M059J (cell line): ENCODE measurements at places on chromosomes 13 and 19.

GRCh38 chr19:8988204-8988603 lies 22.0 kb downstream of the MUC16 start:
- DNase-seq, result no peak

- no peak for DNase-seq
These were observed 17.5 kb downstream of the ZC3H13 start for GRCh38 chr13:46035066-46035465.

DNA sequence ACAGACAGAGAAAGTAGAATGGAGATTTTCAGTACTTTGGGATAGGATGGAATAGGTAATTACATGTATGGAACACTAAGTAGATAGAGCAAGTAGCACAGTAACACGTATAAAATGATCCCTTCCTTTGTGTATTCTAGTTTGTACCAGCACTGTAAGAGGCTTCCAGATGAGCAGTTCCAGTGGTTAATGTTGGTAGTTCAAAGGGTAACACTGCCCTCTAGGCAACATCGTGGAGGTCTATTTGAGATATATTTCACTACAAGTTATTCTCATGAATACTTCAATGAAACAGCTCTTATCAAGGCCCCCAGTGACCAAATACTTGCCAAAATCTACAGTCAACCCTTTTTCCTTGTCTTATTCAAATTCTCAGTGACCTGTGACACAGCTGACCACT lies 13.5 kb upstream of the ZNF563 start:
- no peak for DNase-seq

DNA sequence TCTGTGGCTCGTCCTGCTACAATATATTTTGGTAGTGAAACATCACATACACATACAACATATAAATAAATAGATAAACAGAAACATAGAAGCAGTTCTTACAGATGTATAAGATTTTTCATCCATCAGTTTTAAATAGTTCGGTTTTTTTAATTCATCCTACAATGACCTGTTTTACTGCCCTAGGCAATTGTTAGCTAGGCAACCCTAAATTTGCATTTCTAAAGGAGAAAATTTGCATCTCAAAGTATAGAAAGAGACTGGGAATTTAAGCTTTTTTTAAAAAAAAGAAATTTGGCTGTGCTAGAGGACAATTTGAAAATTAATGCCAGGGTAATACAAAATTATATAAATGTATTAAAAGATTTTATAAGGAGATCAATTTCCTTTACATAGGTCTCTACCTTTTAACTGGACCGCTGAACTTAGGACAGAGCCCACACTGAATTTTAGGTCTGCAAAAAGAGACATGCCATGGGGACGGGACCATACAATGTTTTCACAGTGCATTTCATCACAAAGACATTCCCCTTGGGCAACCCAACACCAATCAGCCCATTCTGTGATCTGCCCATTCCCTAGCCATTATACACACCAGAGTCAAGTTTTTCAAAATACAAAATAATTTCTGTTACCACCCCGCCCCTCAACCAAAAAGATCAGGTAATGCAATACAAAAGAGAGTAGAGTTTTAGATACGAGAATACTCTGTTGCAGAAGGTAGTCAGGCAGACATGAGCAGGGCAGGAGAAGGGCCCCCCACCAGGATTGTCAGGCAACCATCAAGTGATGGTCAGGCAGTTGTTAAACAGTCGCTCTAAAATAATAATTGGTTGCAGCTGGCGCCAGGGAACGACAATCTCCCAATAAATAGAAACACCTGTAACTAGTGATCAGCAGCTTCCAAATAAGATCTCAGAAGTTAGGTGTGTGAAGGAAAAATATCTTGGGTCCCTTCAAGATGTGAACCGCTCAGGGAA lies 299.7 kb upstream of the SGCG start:
- no peak for DNase-seq

DNA sequence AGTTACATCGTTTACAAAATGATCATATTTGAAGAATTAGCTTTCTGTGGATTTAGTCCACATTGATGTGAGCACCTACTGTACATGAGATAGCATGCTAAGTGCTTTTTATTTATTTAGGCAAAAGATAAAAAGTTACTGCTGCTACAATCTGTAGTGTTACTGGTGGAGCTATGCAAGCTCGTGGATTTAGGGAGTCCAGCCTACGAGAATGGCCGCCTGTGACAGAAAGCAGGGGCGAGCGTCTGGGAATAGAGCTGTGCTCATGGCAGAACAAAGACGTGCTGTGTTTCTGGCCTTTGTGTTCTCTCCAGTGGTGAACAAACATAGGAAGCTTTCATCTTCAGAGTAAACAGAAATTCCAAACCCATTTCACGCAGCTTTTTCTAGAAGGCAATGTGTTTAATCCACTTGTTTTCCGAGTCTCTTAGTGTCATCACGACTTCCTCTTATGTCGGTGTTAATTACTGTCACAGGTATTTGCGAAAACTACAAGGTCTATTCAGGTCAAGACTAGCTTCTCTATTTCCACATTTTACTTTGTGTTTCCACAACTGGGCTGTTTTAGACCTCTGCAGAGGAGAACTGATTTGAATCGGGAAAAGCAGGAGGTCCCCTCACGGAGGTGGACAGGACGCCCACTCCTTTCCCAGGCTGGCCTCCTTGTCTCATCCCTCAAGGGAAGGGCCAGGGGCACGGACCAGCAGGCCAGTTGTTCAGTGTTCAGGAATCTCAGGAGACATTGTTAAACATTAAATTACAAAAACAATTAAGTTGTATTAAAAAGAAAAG lies 67.3 kb downstream of the ATP11A start:
- no peak for DNase-seq

DNA sequence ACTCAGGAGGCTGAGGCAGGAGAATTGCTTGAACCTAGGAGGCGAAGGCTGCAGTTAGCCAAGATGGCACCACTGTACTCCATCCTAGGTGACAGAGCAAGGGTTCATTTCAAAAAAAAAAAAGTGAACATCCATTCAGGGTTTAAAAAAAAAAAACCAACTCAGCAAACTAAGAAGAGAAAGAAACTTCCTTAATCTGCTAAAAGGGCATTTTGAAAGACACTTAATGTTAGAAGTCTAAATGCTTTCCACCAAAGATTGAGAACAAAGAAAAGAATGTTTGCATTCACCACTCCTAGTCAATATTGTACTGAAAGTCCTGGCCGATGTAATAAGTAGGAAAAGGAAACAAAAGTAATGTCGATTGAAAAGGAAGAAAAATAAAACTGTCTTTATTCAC lies 7.1 kb upstream of the PSMC4 start:
- no peak for DNase-seq

DNA sequence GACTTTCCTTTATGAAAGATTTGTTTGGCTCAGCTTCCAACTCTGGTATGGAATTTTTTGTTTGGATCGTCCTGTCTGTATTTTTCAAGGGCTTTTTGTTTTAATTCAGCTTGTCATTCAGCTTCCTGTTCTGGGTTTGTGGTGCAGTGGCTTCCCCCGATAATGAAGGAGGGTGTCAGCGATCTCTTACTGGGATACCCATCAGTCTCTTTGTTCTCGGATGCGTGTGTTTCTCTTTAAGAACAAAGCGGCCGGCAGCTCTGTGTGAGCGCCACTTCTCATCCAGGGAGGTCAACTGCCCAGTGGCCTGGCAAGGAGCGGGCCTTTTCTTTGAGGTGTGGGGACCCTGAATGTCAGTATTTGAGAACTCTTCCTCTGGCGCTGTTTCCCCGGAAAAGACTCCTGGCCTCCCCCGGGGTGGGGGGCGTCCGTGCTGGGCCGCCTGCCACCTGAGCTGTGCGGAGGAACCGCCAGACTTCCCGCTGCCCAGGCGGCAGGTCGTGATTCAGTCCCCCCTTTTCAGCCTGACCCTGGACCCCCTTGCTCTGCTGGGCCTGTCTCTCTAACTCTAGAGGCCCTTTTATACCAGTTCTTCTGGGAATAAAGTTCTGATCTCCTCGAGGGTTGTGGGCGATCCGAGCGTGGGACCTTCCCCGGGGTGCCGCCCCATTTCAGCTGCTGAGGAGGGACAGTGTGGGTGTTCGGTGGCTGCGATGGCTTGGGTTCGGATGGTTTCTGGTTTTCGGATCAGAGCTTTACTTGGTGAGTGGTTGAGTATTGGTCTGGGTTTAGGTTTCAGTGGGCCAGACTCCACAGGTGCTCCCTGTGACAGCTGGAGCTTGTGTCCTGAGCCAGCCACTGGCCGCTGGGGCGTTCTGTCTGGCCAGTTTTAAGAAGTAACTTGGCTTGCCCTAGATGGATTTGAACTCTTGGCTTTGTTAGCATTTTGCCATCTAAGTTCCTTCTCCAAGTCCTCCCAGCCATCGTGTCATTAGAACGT lies 3.4 kb downstream of the SF3A2 start:
- DNase-seq, result no peak

- DNase-seq, result no peak
These were observed 387.2 kb downstream of the GPC5 start for GRCh38 chr13:91785431-91786119.

DNA sequence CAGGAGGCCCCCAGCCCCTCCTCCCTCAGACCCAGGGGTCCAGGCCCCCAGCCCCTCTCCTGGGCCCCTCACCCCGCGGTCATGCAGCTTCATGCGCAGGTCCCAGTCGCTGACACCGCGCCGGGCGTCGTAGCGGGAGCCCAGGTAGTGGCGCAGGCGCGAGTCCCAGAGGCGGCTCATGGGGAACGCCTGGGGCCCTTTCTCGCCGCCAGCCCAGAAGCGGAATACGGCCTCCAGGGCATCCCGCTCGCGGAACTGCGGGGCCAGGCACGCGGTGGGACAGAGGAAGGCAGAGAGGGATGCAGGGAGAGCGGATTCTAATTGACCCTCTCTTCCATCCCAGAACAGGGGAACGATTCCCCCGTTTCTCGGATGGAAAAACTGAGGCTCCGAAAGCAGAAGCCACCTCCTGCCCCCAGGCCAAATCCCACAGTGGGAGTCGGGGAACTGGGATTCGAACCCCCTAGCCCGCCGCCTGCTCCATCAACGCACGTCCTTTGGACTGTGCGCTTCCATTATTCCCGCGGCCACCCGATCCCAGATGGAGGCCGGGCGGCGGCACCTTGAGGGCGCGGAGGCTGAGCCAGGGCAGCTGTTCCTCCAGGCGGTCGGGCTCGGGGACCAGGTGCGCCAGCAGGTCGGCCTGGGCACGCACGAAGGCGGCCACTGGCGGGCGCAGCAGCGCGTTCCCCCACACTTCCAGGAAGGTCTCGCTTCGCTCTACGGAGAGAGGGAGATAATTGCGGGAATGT lies 4.2 kb upstream of the TNNI3 start:
- no peak for DNase-seq

GRCh38 chr13:110138700-110139036 lies 168.3 kb downstream of the COL4A1 start:
- no peak for DNase-seq

DNA sequence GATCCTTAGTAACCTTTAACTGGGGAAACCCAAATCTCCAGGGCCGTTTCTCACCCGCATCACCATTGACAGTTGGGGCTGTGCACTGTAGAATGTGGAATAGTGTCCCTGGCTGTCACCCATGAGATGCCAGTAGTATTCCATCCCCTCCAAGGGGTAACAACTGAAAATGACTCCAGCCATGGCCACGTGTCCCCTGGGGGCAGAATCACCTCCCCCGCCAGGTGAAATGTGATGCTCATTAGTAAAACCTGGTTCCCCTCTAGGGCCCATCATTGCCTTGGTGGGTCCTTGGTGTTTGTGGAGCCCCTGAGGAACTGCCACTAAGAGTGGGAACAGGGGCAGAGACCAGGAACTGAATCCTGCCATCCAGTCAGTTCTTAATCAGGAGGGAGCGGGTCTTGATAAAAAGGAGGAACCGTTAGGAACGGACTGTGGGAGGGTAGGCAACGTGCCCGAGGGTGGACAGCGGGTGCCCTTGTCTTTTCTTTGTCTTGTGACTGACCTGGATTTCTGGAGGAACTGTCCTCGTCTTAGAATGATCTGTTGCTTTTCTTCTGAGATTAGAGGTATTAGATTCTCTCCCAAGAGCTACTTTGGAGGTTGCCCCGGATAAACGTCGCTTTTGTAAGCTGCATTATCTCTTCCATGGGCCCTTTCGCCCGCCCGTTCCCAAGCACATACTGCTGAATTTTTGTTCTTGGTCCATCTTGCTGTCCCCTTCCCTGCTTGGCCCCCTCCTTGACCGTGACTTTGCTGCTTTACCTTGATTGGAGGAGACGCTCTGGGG lies 3.5 kb downstream of the MYO9B start:
- DNase-seq, result peak; percentile 49

GRCh38 chr13:35345992-35346391 lies 130.5 kb downstream of the MAB21L1 start:
- no peak for DNase-seq

DNA sequence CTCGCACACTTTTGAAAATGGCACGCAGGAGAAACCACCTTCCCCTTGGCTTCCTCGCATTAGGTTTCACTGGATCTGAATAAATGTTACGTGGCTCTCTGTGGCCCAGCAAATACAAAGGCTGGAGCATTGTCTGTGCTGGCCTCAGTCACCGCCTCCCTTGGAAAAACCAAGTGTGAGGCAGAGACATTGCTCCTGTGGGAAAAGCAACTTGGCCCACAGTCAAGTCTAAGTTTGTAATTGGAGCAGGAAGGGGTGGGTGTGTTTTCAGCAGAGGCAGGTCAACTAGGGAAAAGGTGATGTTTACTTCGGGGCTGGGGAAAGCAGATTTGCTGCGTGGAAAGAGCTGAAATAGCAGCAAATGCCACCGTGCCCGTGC lies 101.6 kb downstream of the IRS2 start:
- peak; percentile 18 for DNase-seq

DNA sequence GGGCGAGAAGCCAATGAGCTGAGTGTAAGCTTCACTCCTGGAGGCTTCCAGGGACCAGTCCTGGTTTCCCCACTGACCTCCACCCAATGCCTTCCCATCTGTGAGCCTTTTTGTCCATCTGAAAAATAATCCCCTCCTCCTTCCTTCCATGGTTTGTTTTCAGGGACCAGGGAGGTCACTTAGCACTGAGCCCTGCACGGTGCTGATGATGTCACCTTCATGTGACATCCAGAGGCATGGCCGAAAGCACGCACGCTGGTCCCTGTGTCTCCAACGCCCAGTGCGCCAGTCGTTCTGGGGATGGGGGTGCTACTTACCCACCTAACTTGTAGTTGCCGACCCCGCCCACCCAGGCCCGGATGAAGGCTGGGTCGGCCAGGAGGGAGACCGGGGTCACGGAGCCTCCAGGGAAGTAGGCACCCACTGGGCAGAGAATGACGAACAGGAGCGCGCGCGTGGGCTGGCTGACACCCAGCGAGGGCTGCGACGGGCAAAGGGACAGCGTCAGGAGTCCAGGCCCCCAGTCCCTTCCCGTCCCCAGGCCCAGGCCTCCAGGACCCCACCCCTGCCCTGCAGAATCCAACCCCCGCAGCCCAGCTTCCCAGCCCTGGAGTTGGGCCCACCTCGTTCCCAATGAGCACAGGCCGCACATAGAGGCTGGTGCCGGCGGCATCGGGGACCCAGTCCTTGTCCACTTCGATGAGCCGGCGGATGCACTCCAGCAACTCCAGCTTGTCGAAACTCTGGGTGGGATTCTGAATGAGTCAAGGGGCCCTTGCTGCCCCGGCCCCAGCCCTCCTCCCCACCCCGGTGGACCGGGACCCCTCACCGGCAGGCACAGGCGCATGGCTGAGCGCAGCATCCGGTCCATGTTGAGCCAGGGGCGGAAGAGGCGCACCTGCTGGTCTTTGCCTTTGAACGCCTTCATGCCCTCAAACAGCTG lies 11.2 kb downstream of the BCAT2 start:
- no peak for DNase-seq
